NCI-H2081 treated with DMSO at 0.1 percent for 48 hours (cell line): ENCODE measurements at places on chromosomes 12 and 14.

DNA sequence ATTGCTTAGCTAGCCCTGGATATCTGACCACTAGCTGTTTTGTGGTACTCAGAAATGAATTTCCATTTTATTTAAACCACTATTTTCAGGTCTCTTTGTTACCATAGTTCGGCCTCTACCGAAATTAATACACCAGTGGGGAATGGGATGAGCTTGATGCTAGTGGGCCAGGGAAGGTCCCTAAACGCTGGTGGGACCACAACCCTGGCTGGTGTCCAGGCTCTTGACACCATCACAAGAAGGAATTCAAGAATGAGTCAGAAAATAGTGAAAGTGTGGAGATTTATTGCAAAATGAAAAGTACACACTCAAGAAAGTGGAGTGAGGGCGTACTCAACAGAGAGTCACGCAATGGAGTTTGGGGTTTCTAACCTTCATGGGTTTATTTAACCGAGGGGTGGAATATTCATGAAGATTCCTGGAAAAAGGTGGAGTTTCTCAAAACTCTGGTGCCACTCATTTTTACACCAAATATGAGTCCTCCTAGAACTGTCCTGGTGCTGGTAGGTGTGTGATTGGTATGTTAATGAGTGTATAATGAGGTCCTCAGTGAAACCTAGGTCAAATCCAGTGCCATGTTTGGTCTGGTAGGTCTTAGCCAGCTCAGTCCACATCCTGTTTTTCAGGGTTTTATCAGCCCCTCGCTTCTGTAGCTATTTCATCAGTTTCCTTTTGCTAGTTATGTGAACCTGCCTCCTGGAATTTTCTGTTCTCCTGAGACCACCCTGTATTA, 38.9 kb upstream of the LRP6 start:
- no peak for DNase-seq

GRCh38 chr14:88424573-88424972, 39.1 kb downstream of the SPATA7 start:
- no peak for DNase-seq

- DNase-seq, result no peak
These were observed 74.2 kb upstream of the MBIP start for GRCh38 chr14:36394593-36394992.

GRCh38 chr12:52121824-52122539, 42.5 kb downstream of the SMIM41 start:
- DNase-seq, result peak; percentile 13

- DNase-seq, result no peak
These were observed 119.1 kb downstream of the ITPR2 start for GRCh38 chr12:26713885-26714383.

DNA sequence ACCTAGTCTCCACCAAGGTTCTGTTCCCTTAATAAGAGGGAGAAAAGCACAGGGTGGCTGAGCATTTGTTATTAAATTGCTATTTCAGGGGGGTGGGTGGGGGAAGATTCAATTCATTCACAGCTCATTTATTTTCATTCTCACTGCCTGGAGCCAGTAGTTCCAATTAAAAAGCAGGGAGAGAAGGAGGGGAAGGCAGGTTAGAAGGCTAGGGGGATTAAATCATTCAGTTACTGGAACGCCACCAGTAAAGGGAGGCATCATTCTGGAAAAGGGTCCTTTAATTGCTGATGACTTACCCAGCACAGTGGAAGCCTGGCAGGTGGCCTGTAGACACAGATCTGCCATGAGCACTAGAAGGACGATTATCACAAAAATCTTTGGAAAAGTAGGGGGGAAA, 47.4 kb downstream of the NIN start:
- DNase-seq, result no peak

- DNase-seq, result no peak
These were observed 93.9 kb upstream of the OVCH1 start for GRCh38 chr12:29591140-29592020.

- no peak for DNase-seq
These were observed 233.6 kb downstream of the C12orf50 start for GRCh38 chr12:87795555-87795954.

DNA sequence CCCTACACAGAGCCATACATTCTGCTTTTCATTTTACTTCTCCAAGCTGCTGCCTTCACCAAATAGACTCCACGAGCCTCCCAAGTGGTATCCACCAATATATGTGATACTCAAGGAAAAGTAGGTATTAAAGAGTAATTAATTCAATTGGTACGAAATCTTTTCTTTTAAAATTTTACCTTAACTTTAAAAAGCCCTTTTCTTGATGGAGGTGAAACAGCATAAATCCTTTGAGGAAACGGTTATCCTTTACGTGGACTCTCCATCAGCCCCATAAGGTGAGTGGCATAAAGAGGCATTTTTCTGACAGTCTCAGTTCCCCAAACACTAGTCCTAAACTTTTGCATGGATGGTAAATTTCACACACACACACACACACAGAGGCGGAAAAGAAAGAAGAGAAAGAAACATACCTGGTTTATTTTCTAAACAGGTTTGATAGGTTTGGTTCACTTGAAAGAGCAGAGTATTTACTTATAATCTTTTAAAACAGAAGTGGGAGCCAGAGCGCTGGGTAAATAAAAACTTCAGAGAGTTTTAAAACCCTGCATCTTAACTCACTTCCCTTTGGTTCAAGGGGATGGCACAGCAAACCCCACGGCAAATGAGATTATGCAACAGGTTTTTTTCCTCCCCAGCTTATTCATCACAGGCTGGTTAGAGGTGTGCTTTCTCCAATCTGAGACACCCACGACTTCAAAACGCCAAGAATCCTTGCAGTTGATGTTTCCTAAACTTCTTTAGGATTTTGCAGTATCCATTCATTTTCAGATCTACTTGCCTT, 1.9 kb downstream of the DUSP16 start:
- DNase-seq, result no peak

DNA sequence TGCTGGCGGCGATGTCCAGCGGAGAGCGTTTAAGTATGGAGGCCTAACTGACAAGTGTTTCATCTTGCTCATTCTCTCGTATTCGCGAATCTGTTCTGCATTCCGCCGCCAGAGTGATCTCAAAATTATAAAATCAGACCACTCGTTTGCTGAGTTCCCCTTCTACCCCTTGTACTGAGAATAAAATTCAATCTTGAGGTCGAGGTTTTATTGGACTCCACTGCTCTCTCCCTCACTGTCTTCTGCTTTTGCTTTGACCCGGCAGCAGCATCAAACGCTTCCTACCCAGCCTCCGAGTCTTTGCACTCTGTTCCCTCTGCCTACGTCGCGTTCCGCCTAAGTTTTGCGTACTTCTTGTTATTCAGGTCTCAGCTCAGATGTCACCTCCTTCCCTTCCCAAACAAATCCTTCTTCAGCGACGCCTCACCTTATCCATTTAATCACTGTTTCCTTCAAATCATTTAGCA, 462 bp downstream of the KNTC1 start:
- DNase-seq, result no peak

- no peak for DNase-seq
These were observed 25.8 kb downstream of the PPP2R5E start for GRCh38 chr14:63517354-63517753.

DNA sequence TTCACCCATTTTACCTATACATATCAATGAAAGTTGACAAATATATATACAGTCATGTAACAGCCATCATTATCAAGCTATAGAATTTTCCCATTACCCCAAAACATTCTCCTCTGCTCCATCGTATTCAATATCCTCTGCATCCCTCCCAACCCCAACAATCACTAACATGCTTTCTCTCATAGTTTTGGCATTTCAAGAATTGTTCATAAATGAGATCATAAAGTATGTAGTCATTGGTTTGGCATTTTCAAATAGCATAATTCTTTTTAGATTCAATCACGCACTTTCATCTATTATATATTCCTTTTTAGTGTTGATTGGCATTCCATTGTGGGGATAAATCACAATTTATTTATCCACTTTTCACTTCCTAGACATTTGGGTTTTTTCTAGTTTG, 866.0 kb upstream of the TMEM132C start:
- DNase-seq, result no peak

- DNase-seq, result no peak
These were observed 177.0 kb downstream of the ALX1 start for GRCh38 chr12:85457016-85457415.

GRCh38 chr12:47744005-47744651, 14.6 kb downstream of the RAPGEF3 start:
- DNase-seq, result peak; percentile 12

DNA sequence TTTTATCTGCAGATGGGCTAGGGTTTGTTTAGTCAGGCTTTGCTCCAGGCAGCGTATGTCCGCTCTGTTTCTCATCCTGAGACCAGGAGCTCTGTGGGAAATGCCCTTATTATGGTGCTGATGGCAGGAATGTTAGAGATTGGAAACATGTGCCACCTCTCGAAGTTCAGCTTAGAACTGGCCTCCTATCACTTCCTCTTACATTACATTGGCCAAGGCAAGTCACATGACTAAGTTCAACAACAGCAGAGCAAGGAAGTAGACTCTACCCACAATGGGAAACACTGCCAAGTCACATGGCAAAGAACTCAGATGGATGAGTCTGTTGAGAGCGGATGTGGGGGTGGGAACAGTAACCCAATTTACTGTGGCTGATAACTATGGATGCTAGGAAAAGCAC, 161.9 kb upstream of the WSCD2 start:
- DNase-seq, result no peak

DNA sequence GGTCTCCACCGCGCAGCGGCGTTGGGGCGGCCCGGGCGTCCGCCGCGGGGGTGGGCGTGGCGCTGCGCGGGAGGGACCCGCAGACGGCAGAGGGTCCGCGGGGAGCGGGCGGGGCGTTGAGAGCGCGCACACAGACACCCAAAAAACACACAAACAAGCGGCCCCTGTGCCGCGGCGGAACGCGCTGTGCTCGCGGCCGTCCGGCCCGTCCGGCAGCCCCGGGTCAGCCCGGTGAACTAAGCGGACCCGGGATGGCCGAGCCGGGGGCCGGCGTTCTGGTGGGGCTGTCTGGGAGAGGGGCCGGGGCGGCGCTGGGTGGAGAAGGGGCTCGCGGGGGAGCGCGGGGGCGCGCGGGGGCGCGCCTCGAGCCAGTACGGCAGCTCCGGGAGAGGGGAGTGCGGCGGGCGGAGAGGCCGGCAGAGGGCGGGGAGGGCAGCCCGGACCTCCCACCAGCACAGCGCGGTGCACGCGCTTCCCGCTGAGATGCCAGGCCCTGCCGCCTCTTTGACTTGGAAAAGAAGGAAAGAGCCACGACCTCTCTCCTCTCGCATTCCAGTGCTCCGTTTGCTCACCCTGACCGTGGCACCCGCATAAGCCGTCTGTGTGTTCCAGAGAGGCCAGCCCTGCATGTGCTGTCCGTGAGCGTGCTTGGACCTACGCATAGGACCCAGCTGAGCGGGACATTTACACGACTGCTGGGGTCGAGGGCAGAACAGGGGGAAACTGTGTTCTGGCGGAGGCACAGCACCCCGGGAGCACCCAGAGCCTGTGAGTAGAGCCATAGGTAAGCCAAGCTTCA, 10.3 kb downstream of the SLC6A12 start:
- no peak for DNase-seq

- DNase-seq, result no peak
These were observed 915.9 kb downstream of the SLC6A15 start for GRCh38 chr12:83996671-83997070.

DNA sequence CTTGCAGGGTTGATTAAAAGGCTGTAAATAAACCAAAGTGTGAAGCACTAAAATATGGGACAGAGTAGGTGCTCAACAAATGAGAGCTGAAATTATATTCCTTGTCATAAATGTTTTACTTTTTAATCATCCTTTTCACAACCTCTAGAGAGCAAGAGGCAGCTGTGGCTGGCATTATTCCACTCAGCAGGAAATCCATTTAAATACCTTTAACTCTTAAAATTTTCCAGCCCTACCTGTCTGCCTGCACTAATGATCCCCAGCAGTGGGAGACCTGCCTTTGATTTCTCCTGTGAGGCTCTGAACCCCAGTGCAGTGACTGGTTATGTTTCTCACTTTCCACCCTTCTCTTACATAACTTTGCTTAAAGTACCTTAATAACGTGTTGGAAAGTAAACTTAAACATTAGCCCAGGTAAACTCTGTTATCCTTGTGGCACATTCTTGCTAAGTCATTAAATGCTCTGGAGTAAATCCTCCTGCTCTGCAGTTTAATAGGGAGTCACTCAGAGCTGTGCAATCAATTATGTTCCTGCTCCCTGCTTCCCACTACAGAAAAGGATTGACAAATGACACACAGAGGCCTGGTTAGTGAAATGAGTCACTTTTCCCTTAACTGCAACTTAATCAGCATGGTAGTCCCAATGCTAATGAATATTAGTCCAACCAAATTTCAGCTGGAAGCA, 755.7 kb upstream of the USP15 start:
- DNase-seq, result no peak

DNA sequence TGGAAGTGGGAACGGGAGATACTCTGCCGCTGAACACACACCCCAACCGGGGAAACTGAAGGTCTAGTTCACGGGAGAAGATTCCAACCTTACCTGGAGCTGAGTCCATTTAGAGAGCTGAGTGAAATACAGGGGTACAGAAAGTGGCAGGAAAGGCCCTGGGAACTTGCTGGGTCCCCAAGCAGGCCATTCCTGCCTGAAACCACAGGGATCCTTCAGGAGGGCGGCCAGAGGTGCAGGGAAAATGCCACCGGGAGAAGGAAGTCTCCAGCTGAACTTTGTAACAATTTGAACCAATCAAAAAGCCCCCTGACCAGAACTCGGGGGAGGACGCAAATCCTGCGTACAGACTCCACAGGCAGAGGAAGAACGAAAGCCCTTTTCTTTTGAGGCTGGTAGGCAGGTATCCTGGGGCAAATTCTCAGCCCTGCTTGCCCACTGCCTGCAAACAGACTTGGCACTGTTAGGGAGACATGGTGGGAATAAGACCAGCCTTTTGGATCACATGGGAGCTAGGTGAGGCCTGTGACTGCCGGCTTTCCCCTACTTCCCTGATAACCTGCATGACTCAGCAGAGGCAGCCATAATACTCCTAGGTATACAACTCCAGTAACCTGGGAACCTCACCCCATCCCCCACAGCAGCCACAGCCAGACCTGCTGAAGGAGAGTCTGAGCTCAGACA, 170.9 kb downstream of the SEC23A start:
- DNase-seq, result no peak
